Non-pigmented ciliary epithelial cell (primary cell): ENCODE measurements at places on chromosomes 5 and 9.

DNA sequence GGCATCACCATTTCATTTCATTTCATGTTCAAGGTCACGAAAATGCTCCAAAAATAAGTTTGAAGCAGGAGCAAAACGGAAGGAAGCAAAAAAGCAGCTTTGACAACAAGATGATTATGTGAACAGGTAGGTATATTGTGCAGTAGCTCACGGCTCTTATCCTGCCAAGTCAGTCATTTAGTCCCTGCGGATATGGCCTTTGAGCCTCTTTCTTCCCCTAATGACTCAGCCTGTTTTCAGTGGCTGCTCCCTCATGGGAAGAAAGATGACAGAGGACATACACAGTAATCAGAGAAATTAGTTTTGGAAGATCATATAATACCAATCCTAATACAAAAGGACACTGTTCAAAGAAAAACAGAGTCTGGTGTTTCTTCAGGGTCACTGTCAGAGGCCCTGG lies 155.8 kb upstream of the GRAMD2B start:
- no peak for DNase-seq

GRCh38 chr5:147290261-147290660 lies 55.4 kb downstream of the STK32A start:
- no peak for DNase-seq

- no peak for DNase-seq
These were observed 44.8 kb upstream of the CNTLN start for GRCh38 chr9:17090041-17090440.

GRCh38 chr9:136805207-136805740 lies 2.5 kb upstream of the RABL6 start:
- DNase-seq = no peak

GRCh38 chr5:146193285-146193684 lies 10.1 kb upstream of the RBM27 start:
- peak; percentile 26 for DNase-seq

DNA sequence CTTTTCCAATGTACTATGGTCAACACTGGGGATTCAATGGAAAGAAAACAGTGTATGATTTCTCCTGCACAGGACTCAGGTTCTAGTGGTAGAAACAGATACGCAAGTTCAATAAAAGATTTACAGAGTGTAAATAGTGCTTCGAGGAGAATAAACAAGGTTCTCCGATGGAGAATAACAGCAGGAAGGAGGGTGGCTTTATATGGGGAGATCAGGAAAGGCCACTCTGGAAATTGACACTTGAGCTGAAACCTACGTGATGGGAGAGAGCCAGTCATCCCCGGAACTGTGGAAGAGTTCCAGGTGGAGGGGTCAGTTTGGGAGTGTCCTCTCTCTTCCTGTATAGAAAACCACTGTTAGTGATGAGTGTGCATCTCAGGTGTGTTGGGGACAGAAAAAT lies 65.9 kb downstream of the GARNL3 start:
- no peak for DNase-seq

DNA sequence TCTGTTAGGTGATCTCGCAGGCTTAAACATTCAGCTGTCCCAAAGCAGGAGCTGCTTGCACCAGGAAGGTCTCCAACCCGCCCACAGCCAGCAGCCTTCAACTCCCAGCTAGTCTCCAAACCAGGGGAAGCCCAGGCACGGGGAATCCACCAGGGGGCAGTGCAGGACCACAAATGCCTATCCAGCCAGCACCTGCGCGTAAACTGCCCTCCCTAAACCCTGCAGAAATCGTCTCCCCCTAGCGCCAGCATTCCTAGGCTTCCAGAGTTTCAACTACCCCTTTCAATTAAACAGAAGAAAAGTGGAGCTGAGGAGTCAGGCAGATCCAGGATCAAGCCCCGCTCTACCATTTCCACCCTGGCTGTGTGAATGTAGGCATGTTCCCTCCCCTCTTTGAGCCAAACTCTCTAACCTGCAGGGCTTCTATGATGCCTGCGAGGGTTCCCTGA lies 72.0 kb downstream of the HRH2 start:
- peak; percentile 76 for DNase-seq

DNA sequence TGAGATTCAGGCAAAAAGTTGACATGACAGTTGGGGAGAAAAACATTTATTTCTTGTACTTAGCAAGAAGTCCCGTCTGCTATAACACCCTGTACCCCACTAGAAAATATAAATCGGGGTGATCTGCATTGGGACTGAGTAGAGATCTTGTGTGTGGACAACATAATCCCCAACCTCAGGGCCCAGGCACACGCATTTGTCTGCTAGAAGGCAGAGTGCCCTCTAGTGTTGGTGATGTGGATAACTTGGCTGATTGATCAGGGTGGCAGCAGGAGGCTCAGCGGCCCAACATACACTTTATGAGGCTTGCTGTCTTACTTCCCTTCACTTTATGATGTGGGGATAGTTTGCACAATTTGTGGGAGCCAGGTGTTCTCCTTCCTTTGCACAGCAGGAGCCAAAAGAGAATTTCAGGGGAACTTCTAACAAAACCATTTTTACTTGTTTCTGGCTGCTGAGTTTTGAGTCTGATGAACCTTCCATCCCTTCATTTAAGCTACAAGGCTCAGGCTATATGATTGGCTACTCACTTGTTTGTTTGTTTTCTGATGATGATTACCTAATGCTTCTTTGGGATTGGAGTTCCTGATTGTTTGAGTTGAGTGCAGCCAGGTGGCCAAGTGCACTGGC lies 263.2 kb downstream of the DMAC1 start:
- no peak for DNase-seq

GRCh38 chr9:134321531-134321930 lies 4.7 kb upstream of the RXRA start:
- DNase-seq = no peak

DNA sequence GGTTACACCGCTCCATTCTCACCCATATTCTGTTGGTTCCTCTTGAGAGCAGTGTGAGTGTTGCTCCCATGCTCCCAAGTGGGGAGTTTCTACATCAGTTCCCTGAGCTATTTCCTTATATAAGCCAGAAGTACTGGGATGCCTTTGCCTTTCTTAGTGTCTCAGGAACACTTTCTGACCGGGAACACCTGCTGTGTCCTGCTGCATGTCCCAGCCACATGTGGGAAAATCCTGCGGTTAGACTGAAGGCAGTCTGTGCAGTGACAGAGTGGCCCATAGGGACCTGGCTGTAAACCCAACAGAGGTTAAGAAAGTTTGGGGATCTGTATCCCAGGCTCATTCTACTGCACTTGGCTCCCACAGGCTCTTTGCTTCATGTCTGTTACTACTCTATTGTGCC lies 126.0 kb downstream of the EGFLAM start:
- no peak for DNase-seq

DNA sequence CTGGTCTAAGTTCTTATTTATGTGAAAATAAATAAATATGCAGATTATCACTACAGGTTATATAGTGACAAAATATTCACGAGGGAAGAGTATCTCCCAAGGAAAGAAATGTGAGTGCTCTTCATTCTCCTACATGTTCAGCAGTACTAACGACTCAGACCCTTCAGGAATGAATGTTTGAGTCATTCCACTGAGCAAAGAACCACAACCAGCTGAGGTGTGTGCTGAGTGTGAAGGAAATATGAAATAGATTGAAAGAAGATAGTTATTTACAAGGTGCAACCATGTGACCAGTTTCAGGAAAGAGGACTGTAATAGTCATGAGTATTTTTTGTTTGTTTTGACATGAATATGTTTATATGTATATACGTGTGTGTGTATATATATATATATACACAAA lies 228.7 kb downstream of the TUSC1 start:
- no peak for DNase-seq

- DNase-seq = peak; percentile 70
These were observed 101.2 kb downstream of the HMHB1 start for GRCh38 chr5:143913008-143913752.

DNA sequence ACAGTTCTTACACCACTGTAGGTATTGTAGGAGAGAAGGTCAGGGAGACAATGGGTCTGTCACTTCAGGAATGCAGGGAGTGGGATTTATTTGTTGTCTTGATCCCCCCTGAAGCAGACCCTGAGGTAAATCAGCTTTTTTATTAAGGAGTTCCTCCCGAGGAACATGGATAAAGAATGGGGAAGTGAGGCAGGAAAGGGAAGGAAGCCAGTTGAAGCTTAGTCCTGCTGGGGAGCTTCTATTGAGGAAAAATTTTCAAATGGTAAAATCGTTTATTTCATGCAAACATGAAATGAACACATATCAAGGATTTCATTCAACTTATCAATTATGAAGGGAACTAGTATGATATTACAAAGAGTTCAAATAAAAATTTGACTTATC lies 318.6 kb upstream of the PIK3R1 start:
- DNase-seq = no peak

DNA sequence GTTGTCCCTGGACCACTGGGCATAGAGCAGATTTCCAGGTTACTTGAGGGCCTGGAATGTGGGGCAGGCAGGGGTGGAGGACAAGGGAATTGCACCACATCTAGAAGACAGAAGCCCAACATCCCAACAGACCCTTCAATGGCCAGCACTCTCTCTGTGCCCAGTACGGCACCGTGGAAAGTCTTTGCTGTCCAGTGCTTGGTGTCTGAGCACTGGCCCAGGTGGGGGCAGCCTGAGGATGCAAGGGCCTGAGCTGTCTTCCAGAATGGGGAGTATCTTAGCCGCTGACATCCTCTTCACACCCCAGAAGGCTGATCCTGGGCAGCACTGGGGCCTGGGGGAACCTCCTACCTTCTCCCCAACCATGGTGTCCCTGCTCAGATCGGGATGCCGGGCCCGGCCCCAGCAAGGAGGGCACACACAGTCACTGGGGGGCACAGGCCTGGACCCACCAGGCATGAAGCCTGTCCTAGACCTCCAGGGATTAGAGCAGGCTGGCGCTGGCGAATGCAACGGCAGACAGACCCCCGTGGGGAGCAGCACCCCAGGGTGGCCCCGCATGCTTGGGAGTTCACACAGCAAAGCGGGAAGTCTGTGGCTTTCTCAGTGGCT lies 40.6 kb upstream of the OLFM1 start:
- no peak for DNase-seq

- peak; percentile 22 for DNase-seq
These were observed 93.7 kb upstream of the SMC5 start for GRCh38 chr9:70165006-70165602.

GRCh38 chr9:91557327-91557726 lies 133.7 kb upstream of the NFIL3 start:
- no peak for DNase-seq

- no peak for DNase-seq
These were observed 365.3 kb upstream of the CLINT1 start for GRCh38 chr5:158224253-158224652.

DNA sequence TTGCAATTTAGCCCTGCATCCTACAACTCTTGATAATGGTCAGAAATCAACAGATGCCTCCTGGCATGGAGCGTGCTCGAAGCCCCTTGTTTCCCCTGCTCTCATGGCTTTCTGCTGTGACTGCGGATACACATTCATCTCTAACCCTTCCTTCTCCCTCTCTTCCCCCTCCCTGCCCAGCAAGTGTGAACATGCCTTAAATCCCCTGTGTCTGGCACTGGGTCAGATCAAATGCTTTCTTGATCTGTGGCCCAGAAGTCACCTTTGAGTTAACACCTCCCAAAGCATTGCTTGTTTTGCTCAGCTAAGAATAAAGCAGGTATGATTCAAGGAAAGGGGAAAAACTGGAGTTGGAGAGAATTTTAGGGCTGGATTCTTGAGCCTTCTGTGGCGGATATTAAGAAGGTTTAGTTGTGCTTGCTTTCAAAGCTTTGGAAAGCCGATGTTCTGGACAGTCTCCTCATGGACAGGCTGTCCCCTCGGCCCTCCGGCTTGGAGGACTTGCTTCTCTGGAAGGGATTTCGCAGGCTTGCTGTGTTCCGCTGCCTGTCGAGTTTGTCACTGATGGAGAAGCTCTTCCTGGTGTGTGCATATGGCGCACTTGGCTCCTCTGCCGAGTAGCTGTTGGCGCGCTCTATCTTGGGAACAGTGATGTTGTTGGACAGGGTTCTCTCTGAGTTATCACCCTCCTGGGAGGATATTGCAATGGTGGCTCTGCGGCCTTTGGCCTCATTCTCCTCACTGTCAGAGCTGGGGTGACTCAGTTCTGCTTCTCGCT lies 121.3 kb upstream of the KLF9 start:
- DNase-seq = no peak

- DNase-seq = no peak
These were observed 18.3 kb upstream of the SLC2A6 start for GRCh38 chr9:133496861-133497842.

GRCh38 chr9:95634536-95634935 lies 117.8 kb upstream of the PTCH1 start:
- DNase-seq = no peak

GRCh38 chr5:143174714-143175398 lies 228.6 kb downstream of the NR3C1 start:
- DNase-seq = no peak

GRCh38 chr5:142382186-142382585 lies 57.4 kb upstream of the SPRY4 start:
- DNase-seq = no peak

- no peak for DNase-seq
These were observed 38.6 kb upstream of the KCNMB1 start for GRCh38 chr5:170427672-170428236.

- peak; percentile 19 for DNase-seq
These were observed 131.8 kb upstream of the ACOT12 start for GRCh38 chr5:81525690-81526089.

DNA sequence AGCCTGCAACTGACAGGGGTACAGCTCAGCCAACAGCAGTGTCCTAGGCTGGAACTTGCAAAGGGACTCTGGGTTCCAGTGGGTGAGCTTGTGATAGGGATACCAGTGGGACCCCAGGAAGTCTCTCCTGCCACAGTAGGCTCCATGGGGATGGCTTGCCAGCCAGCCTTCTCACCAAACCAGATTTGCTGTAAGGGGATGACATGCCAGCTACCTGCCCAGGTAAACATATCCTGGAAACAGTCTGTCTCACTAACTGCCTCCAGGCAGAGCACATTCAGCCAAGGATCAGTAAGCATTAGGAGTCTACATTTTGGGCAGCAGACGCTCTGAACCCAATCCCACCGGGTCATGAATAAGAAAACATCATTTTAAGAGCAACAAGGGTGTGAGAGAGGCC lies 49.9 kb downstream of the SIL1 start:
- DNase-seq = no peak

GRCh38 chr5:155726267-155726666 lies 600.7 kb upstream of the SGCD start:
- DNase-seq = no peak

DNA sequence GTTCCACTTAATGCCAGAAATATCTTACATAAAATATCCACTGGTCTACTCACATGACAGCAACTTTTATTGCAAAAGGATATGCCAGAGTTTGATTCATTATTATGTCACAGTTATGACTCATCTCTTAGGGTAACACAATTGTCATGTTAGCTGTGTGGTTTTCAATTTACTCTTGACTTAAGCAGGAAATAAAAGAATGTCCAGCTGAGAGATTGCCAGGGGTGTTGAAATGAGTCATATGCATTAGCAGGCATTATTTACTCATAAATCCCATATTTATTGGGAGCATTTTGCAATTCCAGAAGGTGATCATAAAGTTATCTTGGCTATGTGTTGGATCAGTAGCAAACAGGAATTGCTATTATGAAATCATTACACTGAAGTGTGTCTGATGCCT lies 1164.6 kb upstream of the CDH18 start:
- peak; percentile 77 for DNase-seq

DNA sequence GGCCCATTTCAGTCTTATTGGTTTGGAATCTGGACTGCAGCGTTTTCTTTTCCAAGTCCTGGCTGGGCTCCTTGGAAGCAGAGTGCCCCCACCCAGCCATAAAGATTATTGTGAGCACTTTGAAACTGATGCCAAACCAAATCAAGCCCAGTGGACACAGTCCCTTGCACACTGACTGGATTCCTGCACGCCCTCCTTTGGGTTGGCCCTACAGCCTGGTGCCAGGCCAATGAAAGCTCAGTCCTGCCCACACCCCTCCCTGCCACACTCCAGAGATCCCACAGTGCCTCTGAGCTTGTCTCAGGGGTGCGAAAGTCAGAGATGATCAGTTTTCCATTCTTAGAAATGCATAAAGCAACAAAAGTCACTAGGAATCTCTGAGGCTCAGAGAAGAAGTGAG lies 181.9 kb downstream of the CETN3 start:
- DNase-seq = no peak
